Cortex of kidney (tissue), 1 donor: ENCODE measurements at places on chromosomes 6 and 20.

DNA sequence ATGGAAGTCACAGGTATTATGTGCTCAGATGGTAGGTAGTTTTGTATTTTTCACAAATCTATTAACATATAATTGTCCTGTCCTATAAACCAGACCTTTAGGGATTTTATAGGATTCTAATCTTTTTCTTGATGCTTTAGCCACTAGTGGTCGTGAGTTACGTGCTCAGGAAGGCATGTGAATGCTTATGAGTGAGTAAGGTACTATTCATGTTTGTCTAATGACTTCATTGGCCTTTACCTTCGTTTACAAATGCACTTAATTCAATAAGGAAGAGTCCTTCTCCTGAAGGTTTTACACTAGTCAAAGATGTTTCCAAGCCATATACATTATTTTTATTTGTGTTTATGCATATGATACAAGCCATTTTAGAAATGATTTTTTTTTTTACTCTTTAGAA is 23.0 kb downstream of the PACRG start:
- DNase-seq: no peak

DNA sequence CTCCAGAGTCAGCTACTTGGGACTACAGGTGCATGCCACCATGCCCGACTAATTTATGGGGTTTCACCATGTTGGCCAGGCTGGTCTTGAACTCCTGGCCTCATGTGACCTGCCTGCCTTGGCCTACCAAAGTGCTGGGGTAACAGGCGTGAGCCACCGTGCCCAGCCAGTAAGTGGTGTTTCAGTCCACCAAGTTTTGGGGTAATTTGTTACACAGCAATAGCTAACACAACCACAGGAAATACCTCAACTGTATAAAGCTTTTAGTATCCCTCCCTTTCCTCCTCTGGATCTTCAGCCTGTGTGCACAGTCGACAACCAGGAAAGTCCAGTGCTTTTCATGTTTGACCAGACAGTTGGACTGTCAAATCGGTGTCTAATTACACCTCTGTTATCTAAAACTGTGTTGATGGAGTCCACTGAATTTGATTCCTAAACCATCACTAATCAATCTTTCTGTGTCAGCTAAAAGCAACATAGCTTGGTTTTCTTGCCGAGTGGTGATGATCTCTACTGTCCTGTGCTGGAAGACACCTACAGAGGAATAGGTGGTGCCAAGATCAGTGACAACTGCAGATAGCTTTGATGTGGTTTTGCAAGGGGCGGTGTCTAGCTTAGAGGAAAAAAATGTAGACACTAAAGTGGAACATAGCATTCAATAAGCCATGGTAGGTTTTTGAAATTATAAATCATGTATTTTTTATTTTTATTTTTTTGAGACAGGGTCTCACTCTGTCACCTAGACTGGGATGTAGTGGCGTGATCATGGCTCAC is 22.2 kb upstream of the ZBTB2 start:
- no peak for DNase-seq

- DNase-seq: no peak
Measured at GRCh38 chr6:28696167-28696566, 170.5 kb downstream of the GPX5 start.

DNA sequence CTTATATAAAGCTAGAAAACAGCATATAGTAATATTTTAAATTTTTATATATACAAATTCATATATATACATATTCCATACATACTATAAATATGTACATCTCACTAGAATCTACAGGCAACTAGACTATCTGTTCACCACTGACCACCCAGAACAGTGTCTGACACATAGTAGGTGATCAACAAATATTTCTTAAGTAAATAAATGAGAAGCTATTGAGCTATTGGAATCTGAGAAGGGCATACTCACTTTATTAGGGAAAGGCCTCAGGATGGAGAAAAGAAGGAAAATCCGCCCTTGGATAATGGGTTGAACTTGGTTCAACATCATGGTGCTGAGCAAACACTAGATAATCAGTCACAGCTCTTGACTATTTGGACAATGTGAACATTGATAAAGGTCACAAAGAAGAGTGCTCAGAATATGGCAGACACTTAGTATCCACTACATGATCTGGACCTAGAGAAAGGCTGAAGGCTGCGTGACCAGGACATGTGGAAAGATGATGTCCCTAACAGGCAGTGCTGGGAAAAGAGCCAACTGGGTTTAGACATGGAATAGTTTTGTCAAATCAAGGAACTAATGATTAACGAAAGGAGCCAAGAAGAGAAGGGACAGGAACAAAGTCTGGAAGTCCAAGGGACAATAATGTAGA is 186.1 kb downstream of the TASP1 start:
- DNase-seq: no peak

DNA sequence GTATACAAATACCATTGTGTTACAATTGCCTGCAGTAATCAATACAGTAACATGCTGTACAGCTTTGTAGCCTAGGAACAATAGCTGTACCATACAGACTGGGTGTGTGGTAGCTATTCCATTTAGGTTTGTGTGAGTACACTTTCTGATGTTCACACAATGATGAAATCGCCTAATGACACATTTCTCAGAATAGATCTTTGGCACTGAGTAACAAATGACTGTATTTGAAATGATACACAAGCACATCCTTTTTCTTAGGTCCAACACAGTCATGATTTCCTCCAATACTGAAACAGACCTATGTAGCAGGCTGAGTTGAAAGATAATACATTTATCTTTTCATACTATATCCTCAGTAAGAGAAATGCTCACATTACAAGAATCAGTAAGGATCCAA is 13.9 kb downstream of the KHDRBS2 start:
- DNase-seq: no peak

DNA sequence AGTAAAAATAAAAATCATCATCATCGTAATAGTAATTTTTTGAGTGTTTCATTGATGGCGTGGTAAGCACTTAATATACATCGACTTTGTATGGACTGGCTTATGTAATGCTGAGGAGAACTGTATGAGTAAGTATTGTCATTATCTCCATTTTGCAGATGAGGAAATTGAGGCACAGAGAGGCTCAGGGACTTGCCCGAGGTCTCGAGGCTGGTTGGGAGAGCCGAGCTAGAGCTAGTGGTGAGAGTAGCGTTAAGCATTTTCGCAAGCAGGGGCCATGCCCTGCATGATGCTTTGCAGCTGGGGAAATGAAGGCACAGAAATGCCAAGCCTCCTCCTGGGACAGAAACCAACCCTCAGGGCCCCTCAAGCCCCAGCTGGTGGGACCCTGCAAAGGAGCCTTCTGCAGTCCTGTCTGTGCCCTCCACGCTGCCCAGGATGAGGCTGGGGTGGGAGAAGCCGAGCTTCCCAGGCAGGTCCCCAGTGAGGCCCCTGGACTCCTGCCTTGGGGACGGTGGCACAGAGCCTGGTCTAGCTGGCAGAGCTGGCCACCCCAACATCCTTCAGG is 31.1 kb upstream of the STX16 start:
- no peak for DNase-seq

- DNase-seq: no peak
Measured at GRCh38 chr6:84808491-84809061, 44.2 kb upstream of the TBX18 start.

DNA sequence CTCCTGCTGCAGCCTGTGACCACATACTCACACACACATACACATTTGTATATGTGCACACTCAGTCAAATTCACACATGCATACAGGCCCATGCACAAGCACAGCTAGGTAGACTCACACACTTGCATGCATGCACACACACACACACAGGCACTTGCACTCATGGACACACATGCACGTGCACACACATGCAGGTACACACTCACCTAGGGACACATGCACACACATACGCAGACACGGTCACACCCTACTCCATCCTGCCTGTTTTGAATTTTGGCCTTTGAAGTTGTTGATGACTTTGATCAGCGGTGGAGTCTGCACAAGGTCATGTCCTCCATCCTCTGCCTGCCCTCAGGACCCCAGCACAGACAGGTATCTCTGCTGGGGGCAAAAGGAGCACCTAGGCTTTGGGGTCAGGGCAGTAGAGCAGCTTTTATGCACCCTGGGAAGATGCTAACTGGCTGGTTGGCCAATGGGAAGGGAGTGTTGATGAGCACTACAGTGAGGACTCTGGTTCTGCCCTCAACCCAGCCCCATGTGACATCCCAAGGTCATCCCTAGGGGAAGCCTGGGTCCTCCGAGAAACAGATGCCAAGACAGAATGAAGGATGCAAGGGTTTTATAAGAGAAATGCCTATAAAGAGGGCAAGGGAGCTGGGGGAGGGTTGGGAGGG is 218.3 kb downstream of the SLC24A3 start:
- DNase-seq: no peak
